ENCODE measurements at places on chromosomes 6 and 20.

DNA sequence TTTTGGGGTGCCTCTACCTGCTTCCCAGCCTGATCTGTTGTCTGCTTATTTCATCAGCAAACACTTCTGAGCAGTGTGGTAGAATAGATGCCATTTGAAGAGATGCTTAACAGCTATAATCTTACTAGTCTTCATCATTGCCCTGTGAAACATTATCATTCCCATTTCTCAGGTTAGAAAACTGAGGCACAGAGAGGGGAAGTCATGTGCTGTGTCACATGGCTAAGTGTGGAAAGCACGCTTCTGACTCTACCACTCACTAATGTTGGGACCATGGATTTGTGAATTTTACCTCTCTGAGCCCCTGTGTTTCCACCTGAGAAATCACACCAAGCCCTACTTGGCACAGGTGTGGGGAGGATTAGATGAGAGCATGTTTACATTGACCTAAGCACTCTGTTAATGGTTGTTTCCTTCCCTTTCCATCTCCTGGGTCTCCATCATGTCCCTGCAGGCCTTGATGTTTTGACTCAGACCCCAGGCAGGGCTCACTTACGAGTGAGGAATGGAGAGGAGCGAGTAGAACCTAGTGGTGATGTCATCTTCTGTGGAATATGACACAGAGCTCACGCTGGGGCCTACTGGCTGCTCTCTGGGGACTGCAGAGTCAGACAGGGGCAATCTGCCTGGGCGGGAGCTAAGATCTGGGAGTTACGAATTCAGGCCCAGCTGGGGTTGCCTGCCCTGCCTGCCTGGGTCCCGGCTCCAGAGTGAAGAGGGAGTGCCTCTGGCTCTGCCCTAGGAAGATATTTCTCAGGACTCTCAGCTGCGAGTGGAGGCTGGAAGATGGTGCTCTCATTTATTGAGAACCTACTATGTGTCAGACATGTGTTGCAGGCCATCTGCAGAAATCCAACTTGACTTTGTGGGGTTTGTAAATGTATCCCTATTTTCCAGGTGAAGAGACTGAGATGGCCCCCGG, 64.3 kb downstream of the CDH22 start:
- DNase-seq, result no peak

GRCh38 chr6:148538261-148539190, 195.9 kb downstream of the SASH1 start:
- no peak for DNase-seq

- no peak for DNase-seq
Observed at GRCh38 chr6:8085053-8085511, 17.3 kb downstream of the EEF1E1 start.

DNA sequence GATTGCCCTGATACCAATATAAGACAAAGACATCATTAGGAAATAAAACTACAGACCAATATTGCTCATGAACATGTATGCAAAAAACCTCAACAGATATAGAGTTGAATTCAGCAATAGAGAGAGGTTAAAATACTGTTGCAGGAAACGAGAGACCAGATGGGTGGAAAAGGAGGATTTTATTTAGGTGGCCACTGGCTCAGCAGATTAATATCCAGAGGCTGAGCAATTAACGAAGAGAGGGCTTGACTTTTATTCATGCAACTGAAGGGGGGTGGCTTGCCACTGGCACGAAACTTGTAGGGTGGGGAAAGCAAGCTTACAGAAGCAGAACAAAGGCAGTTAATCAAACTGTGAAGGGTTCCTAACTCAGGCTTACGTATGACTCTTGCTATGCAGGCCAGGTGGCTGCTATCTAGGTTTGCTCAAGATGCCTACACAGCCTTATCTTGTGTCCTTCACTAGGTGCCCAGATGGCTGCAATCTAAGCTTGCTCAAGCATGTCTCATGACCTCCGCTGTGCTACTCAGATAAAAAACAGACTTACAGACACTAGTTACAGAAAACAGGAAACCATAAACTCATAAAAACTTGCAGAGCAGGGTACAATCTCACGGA, 126.4 kb downstream of the MMUT start:
- no peak for DNase-seq

DNA sequence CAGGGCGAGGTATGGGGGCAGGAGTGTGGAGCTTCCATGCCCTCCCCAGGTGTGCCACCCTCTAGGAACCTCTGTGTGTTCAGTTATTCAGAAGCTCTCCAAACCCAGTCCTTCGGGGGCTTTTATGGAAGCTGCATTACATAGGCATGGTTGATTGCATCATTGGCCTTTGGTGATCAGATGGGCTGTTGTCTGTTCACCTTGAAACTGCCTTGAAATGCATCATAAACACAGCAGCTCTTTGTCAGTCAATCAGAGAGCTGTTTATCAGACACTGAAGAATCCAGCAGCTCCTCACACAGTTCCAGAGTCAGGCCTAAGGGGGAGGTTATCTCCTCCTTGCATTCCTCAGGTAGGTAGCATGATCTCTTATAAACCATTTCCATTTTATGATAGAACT, 62.4 kb downstream of the E2F3 start:
- no peak for DNase-seq
